ENCODE measurements at places on chromosomes 16 and 17.

DNA sequence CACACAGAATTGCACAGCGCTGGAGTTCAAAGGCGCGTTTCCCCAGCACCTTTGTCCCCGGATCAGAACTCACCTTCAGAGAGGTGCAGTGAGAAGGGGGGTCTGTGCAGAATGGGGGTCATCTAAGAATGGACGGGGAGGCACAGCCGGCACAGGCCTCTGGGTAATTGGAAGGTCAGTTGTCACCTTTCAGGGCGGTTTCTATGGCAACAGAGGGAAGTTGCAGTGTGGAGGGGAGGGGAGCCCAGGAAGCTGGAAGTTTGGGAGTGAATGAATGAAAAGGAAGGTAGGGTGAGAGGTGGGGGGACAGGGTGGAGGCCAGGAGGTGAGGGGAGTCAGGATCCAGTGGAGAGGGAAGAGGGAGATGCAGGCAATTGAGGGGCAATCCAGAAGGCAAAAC lies 12.4 kb upstream of the KCNG4 start:
- no peak for DNase-seq

DNA sequence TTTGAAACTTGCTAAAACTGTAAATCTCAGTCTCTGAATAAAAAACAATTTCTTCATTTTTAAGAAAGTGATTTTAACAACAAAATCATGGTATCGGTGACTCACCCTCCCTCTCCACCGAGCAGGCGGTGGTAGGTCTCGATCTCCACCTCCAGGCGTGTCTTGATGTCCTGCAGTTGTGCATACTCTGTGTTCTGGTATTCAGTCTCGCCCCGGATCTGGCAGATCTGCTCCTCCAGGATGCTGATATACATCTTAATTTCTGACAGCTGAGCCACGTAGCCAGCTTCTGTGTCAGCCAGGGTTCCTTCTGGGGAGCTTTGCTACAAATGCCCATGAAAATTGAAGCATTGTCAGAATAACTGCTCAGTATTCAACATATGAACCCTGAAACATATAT lies 15.4 kb upstream of the KRT24 start:
- DNase-seq: no peak

GRCh38 chr16:52077607-52078006 lies 469.3 kb downstream of the TOX3 start:
- DNase-seq: no peak

DNA sequence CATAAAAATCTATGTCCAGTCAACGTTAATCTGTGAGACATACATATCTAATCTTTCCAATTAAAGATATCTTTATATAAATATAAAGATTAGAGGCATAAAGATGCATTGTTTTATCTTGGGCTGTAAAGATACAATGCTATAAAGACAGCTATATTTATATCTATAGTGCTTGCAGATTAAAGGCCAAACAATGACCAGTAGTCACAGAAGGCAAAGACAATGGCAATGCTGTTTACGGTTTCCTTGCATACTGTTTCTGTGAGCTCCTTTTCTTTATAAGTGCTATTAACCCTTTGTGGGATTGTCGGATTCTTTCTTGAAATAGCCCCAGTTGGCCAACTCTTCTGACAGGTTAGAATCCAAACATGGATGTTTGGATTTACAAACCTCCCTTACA lies 85.5 kb upstream of the SALL1 start:
- no peak for DNase-seq

DNA sequence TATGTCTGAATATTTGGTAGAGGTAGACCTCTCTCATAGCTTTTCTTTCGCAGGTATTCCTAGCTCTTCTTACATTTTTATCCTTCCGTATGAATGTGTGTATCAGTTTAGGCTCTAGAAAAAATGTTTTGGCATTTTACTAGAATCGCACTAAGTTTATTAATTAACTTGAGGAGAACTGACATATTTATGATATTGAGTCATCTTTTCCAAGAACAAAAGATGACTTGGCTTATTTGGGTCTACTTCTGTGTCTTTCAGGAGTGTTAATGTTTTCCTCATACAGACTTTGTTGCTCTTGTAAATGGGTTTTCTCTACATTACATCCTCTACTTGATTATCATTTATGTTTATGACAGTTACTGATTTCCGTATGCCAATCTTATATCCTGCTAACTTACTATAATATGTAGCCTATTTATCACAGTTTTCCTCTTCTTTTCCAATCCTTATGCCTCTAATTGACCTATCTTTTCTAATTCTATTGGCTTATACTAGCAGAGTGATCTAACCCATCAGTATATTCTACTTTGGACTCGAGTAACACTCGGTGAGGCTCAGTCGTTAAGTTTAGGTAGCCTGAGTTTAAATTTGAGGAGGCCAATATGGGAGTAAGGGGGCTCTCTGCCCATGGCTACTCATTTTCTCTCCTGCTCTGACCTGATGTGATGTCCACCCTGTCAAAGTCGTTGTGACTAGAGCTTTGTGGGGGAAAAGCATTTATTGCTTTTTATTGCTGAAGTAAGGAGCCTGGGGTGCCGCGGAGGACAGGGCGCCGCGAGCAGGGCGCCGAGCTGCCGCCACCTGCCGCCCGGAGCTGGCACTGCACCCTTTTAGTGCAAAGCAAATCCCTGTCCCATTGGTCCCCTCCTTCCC lies 20.0 kb downstream of the ST6GALNAC1 start:
- DNase-seq: peak; percentile 87

Data from HTR-8/SVneo (cell line).